COLO829 (cell line): ENCODE measurements at places on chromosomes 11 and 22.

GRCh38 chr22:30877662-30878515 is 90.7 kb downstream of the MORC2 start:
- DNase-seq: no peak

- no peak for DNase-seq
These were observed 41.1 kb downstream of the OSBPL5 start for GRCh38 chr11:3123761-3124733.

GRCh38 chr11:16818284-16818683 is 79.8 kb downstream of the C11orf58 start:
- DNase-seq: no peak

DNA sequence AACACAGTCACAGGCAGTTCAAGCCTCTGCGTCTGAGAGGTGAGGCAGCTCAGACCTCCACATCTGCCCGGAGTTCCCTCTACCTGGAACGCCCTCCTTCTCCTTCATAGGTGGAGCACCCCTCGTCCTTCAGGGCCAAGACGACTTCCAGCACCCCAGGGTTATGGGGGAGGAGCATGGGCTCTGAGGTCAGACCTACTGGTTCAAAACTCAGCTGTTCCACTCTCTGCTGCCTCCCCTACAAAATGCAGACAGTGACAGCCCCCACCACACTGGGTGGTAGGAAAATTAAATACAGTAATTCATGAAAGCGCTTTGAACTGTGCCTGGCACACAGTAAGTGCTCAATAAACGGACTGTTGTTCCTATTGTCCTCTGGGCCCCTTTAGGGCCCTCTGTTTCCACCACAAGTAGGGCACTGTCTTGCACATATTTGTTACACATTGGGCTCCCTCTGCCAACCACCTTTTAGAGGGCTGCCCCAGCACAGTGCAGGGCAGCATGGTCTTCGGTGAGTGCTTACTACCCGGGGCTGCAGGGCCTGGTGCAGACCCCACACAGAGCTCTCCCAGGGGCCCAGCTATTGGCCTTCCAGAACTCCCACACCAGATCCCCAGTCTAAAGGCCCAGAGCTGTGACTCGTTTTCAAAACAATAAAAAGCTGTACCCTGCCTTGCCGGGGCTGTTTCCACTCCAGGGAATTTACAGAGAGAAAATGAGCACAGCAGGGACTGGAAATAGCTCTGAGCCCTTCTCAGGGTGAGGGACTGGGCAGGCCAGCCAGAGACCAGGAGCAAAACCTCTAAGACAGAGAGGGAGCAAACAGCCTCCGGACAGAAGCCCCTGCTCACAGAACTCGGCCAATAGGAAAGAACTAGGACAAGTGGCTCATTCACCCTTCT is 2.5 kb downstream of the TMEM184B start:
- no peak for DNase-seq

GRCh38 chr11:115437902-115438575 is 66.2 kb downstream of the CADM1 start:
- DNase-seq: no peak

DNA sequence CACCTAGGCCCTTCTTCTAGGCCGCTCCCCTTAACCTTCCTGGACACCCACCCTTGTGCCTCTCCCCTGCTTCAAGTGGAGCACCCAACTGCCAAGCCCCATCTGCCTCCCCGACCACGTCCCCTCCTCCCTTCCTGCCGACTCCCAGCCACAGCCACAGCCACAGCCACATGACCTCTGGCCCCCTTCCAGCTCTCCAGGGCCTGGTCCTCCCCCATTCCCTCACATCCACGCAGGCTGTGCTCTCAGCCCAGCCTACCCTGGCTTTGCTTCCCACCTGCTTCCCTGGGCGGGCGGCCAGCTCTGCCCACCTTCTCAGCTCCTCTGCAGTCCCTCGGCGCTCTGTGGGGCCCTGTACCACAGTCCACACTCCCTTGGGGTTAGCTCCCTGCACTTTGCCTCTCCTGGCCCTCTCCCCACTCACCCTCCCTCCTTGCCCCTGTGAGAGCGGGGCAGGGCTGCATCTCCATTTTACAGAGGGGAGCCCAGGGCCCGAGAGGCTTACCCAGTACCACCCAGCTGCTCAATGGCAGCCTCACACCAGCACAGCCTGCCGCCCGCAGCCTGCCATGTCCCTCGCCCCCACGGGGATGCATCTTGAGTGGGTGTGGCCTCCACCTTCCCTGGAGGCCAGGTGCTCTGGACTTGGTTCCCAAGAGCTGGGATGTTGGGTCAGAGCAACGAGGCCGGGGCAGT is 20.3 kb downstream of the PARVG start:
- DNase-seq: no peak

DNA sequence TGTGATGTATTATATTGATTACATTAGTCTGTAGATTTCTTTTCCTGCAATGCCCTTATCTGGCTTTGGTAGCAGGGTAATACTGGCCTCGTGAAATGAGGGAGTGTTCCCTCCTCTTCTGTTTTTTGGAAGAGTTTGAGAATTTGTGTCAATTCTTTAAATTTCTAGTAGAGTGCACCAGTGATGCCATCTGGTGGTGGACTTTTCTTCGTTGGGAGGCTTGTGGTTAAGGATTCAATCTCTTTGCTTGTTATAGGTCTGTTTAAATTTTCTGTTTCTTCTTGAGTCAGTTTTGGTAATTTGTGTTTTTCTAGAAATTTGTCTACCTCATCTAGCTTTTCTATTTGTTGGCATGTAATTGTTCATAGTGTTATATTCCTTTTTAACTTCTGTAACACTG is 18.9 kb downstream of the SHANK3 start:
- peak; percentile 42 for DNase-seq

- no peak for DNase-seq
These were observed 4.4 kb downstream of the SEC14L6 start for GRCh38 chr22:30541961-30542810.

DNA sequence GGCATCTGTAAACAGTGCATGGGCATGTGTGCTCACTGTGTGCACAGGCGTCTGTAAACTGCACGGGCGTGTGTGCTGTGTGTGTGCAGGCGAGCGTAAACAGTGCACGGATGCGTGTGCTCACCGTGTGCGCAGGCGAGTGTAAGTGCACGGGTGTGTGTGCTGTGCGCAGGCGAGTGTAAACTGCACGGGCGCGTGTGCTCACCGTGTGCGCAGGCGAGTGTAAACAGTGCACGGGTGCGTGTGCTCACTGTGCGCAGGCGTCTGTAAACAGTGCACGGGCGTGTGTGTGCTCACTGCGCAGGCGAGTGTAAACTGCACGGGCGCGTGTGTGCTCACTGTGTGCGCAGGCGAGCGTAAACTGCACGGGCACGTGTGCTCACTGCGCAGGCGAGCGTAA is 22.4 kb downstream of the RNH1 start:
- no peak for DNase-seq

DNA sequence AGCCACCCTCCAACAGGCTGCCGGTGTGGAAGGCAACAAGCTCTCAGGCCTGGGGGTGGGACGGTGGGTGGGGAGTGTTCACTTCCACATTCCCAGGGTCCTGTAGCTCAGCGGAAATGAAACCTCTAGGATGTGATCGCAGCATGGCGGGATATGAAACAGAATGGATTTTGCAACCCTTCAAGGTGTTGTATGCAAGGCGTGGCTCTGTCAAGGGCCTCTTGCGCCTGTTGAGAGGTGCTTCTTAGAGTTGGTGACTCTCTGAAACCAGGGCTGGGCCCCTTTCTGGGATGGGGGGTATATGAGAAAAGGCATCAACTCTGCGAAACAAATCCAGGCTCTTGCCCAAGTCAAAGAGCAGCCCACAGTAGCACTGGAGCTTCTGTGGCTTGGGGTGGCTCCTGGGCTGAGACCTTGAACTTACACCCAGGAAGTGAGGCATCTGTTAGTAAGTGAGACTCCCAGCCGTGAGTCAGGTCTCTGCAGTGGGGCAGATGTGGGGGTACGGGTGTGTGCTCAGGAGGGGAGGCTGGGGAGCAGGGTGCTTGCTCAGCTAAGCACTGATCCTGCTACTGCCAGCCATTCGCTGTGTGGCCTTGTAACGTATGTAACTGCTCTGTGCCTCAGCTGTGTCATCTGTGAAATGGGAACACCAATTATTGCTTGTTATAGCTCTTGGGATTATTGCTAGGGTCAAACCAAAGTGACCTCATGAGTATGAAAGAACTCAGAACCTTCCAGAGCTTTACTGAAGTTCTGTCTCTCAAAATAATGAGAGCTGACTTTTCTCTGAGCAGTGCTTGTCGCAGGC is 28.3 kb downstream of the NECTIN1 start:
- DNase-seq: no peak

DNA sequence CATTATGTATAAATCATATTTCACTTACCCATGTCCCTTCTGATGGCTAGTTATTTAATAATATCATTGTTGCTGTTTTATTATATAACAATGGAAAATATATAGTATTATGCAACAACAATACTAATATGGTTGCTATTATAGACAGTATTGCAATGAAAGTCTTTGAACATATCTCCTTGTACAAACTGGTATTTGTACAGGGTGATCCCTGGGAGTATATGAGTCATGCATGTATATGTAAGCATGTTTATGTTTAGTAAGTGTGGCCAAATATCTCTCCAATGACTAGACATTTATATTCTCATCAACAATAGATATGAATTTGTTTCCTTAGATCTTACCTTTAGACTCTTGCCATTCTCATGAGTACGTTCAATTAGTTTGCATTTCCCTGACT is 55.9 kb downstream of the KCNC1 start:
- DNase-seq: no peak

DNA sequence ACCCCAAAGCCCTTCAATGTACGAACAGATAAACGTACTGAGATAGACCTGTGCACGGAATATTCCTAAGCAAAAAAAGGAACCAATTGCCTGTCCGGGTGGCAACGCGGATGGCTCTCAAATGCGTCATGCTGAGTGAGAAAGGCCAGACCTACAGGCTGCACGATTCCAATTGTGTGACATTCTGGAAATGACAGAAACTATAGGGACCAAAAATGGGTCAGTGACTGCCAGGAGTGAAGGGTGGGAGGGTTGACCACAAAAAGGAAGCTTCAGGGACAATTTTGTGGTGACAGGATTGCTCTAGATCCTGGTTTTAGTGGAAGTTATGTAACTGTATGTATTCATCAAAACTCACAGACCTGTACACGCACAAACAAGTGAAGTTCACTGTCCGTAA is 24.0 kb upstream of the SYT8 start:
- DNase-seq: no peak

DNA sequence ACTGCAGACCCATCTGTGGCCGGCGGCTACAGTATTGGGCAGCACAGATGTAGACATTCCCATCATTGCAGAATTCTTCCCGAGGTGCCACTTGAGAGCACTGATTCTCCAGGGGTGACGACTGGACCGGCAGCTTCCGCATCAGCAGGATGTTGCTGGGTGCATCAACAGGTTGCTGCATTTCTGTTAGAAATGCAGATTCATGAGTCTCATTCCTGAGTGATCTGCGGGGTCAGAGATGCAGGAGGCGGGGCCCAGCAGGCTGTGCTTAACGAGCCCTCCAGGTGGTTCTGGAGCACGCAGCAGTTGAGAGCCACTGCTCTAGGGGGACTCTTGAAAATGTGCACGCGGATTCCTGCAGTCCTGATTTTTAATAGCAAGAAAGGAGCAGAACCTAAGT is 321.8 kb downstream of the TBC1D22A start:
- DNase-seq: no peak

DNA sequence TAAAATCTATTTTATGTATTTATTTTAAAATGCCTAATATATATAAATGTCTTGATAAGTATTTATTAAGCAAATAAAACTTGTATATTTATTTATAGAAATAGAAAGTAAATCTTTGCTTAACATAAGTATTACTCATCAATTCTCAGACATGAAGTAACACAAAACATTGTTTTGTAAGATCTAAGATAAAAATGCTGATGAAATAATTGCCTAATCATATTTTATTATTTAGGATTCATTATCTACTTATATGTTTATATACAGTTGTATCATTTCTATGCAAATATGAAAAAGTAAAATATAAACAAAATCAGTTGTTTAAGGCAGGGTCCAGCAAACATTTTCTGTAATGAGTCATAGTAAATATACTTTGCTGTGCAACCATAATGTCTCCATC is 507.8 kb upstream of the CNTN5 start:
- DNase-seq: no peak

DNA sequence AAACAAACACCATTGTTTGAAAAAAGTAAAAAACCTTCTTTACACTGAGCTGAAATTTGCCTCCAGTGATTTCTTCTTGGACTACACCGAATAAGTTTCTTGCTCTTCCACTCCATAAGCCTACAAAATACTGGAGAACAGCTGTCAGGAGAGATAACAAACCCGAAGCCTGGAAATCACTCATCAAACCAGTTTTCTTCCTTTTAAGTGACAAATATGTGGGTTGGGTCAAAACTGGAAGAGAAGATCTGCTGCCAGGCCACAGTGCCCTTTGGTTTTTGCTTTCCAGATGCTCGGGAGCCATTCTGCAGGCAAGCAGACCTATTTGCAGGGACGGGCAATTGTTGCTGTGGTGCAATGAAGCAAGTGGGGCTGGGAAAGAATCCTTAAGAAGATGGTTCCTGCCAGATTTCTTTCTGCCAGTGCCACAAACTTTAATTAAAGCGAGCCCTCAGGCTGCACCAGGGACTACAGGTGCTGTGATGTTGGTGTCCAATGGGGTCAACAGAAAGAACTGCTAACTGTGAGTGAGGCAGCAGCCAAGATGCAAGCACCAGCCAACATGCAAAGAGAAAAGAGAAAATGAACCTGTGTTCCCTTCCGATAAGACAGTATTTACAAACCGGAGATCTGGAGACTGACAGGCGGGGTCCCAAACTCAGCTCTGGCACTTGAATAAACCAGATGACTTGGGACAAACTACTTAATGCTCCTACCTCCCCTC is 44.8 kb upstream of the SMCO4 start:
- no peak for DNase-seq

- DNase-seq: no peak
These were observed 17.2 kb downstream of the DCHS1 start for GRCh38 chr11:6638429-6638828.

DNA sequence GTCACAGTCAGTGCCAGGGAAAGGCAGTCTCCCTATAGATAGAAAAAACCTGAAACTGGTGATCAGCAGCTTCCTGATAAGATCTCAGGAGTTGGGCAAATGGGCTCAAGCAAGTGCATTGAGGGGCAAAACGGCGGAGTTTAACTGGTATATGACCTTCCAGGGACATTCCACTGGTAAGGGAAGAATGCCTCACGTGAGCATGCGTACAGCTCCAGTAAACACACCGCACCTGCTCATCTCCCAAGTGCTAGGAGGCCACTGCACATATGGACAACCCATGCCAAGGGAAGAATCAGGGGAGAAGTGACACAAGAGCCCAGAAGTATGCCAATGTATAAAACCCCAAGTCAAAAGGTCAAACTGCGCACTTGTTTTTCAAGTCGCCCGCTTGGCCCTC is 11.6 kb downstream of the HEPHL1 start:
- DNase-seq: no peak

DNA sequence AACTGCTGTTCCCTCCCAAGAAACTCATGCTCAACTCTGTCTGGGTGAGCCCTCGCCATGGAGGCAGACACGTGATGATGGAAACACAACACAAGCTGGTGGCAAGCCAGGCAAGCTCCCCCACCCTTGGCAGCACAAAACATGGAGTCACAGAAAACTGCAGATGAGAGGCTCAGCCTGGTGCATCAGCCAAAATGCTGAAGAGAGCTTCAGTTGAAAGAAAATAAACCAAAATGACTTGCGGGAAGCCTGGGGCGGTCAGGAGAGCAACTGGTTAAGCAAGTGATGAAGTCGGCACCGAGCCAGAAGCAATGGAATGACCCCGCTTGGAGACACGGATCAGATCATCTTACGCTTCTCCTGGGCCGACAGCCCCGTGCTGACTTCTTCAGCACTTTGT is 68.3 kb downstream of the C11orf58 start:
- DNase-seq: no peak
